ENCODE measurements at places on chromosomes 12 and 14. TPM values are rescaled to one million over a fixed set of nuclear protein-coding genes. Genes with fewer than 3 reads are reported as not detected.

Gene CLMN
- 5.4 TPM for total RNA-seq

Gene LYZ
- 0.26 TPM for total RNA-seq

Gene MMP17
- 13.3 TPM for total RNA-seq

Gene CCDC184
- total RNA-seq: 3.2 TPM

Gene NOVA1
- total RNA-seq: 5.2 TPM

Gene PARP11
- total RNA-seq: 2.6 TPM

Gene COX8C
- not detected for total RNA-seq

Gene GLIPR1L1
- total RNA-seq: not detected

Gene TAS2R7
- not detected for total RNA-seq

Gene RNF212B
- total RNA-seq: not detected

Gene HCAR1
- total RNA-seq: 0.06 TPM

Gene ADCY4
- not detected for total RNA-seq

Gene C12orf50
- total RNA-seq: not detected

Gene TSHR
- total RNA-seq: not detected

Gene POTEM
- not detected for total RNA-seq

Gene CCDC196
- total RNA-seq: not detected

Gene ATP23
- total RNA-seq: 6.5 TPM

Gene NUBPL
- total RNA-seq: 8.2 TPM

Gene MED13L
- total RNA-seq: 24.2 TPM
